Hepatocyte (in vitro differentiated cells): ENCODE measurements at places on chromosomes 3 and 15. TPM values are rescaled to one million over a fixed set of nuclear protein-coding genes. Genes with fewer than 3 reads are reported as not detected.
A peak's percentile ranks its signal among the peaks of the same experiment; 100 is the strongest.

CHP1 gene
- 152 and 163 TPM in 2 replicates for total RNA-seq

GRCh38 chr3:64686446-64686908 is 1.3 kb downstream of the ADAMTS9 start:
- no peaks in the 10 kb centered on the region for H3K4me1 ChIP-seq
- no peaks in the 10 kb centered on the region for H3K36me3 ChIP-seq
- peak; percentile 72 for DNase-seq
- H3K27me3 ChIP-seq: no peaks in the 10 kb centered on the region

DNA sequence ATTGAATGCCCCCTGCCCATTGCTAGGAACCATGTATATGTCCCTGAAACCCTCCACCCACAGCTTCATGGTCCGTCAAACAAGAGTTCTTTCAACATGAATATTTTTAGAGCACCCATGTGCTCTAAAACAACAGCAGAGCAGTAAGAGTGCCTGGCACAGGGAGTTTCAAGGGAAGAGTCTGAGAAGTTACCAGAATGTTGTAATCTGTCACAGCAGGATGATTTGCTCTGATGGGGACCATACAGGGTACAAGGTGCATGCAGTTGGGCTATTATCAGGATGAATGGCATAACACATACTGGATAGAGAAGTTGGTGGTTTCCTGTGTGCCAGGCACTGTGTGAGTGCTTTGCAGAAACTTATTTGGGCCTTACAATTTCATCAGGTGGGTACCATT is 27.8 kb upstream of the FLNB start:
- H3K27ac ChIP-seq: no peak overlapping the region
- H3K36me3 ChIP-seq: no peaks in the 10 kb centered on the region
- peaks cover 15% of the 10 kb centered on the region for H3K4me1 ChIP-seq
- no peak for DNase-seq

GRCh38 chr15:36335659-36336058 is 243.8 kb upstream of the CDIN1 start:
- no peaks in the 10 kb centered on the region for H3K4me1 ChIP-seq
- no peak overlapping the region for H3K4me3 ChIP-seq
- DNase-seq: no peak
- H3K27ac ChIP-seq: no peak overlapping the region
- no peaks in the 10 kb centered on the region for H3K36me3 ChIP-seq

DNA sequence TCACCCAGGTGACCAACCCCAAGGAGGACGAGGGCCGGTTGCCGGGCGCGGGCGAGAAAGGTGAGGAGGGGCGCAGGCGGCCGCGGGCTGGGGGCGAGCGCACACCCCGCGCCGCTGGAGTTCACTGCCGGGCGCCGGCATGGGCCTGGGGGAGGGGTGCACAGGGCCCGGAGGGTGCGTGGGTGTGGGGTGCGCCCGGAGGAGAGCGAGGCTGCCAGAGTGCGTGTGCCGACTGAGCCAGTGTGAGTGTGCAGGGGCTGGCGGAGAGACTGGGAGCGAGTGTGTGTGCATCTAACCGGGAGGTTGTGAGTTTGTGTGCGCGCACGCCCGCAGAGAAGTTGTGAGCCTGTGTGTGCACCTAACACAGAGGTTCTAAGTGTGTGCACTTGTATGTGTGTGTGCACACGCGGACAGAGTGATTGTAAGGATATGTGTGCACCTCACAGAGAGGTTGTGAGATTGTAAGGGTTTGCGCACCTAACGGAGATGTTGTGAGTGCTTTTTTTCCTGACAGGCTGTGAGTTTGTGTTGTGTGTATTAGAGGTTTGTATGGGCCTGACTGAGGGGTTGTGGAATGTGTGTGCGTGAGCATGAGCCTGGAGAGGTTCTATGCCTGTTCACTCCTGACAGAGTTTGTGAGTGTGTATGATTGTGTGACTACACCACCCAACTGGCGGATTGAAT is 681 bp downstream of the CTDSPL start:
- H3K4me3 ChIP-seq: peak overlapping the region; percentile 82
- peak overlapping the region; percentile 70 for H3K27ac ChIP-seq
- no peaks in the 10 kb centered on the region for H3K36me3 ChIP-seq

MORC1 gene
- total RNA-seq: 5.6 and 6.7 TPM in 2 replicates

DNA sequence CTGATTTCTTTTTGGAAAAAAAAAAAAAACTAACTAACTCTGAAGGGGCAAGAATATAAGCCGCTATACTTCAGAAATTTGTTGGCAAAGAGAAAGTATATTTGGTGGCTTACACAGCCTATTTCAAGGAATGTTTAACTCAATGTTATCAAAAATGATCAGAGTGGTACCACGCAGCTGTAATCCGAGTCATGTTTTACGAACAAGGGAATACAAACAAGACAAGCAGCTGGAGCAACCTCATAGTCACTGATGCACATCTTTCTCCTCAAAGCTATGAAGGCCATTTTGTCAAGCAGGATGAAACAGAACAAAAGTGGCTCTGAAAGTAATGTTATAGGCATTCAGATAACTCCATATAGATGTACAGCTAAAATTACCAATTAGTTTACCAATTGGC is 81.2 kb downstream of the SCAPER start:
- no peaks in the 10 kb centered on the region for H3K4me1 ChIP-seq
- no peak for DNase-seq
- no peaks in the 10 kb centered on the region for H3K36me3 ChIP-seq
- no peaks in the 10 kb centered on the region for H3K27me3 ChIP-seq
- H3K4me3 ChIP-seq: no peak overlapping the region

DNA sequence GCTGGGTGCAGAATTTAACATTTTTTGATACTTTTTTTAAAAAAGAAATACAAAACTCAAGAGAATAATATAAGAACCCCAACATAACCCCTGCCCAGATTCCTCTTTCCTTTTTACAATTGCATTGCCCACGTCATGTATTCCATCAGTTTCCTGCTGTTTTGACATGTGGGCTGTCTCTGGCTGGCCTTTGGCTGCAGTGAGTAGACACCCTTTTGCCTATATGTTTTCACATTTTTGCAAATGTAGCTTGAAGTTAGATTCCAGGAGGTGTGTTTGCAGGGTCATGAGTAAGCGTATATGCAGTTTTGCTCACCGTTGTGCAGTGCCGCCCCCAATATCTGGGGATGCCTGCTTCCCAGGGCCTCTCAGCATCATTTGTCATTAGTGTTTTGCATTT is 28.0 kb upstream of the ATP10A start:
- no peak overlapping the region for H3K27ac ChIP-seq
- no peaks in the 10 kb centered on the region for H3K4me1 ChIP-seq
- H3K36me3 ChIP-seq: no peaks in the 10 kb centered on the region
- H3K27me3 ChIP-seq: no peaks in the 10 kb centered on the region
- no peak overlapping the region for H3K4me3 ChIP-seq
- no peak for DNase-seq

DNA sequence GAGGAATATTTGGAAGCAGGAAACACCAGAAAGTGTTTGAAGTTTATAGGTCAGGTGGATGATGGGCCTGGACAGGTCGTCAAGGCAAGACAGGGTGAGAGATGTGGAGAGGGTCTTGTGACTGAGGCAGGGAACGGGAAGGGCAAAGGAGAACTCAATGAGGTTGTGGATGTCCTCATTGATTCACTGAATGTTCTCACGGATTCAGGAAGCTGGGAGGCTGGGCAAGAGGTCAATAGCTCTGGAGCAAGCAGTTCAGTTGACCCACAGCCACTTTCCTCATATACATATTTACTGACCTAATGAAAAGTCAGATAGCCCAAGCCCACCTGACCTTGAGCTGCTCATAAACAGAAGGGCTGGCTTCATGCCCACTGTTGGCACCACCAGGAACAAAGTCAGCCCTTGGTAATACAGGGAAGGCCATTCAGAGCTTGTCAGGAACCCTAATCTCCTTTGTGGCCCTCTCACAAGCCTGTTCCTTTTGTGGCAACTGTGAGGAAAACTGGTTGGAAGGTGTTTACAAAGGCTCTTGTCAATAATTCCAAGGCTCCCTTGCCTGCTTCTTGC is 31.6 kb downstream of the ARRDC4 start:
- H3K27ac ChIP-seq: no peak overlapping the region
- H3K4me3 ChIP-seq: no peak overlapping the region
- no peaks in the 10 kb centered on the region for H3K27me3 ChIP-seq
- H3K36me3 ChIP-seq: no peaks in the 10 kb centered on the region
- H3K4me1 ChIP-seq: peaks cover 4% of the 10 kb centered on the region

APBA2 gene
- total RNA-seq: 8.9 and 10.1 TPM in 2 replicates

CELF6 gene
- 1.1 and 2.4 TPM in 2 replicates for total RNA-seq

CAMK1 gene
- total RNA-seq: 9.7 and 11.8 TPM in 2 replicates

GRCh38 chr3:3699816-3700633 is 99.2 kb upstream of the LRRN1 start:
- H3K27ac ChIP-seq: no peak overlapping the region
- H3K4me1 ChIP-seq: no peaks in the 10 kb centered on the region
- H3K27me3 ChIP-seq: no peaks in the 10 kb centered on the region
